ENCODE measurements at places on chromosomes 2 and 18. TPM values are rescaled to one million over a fixed set of nuclear protein-coding genes. Genes with fewer than 3 reads are reported as not detected.

- DNase-seq, result no peak
These were observed 89.7 kb downstream of the POLE4 start for GRCh38 chr2:75047992-75048625.

The GMCL1 gene
- total RNA-seq, result 16.2 TPM

DNA sequence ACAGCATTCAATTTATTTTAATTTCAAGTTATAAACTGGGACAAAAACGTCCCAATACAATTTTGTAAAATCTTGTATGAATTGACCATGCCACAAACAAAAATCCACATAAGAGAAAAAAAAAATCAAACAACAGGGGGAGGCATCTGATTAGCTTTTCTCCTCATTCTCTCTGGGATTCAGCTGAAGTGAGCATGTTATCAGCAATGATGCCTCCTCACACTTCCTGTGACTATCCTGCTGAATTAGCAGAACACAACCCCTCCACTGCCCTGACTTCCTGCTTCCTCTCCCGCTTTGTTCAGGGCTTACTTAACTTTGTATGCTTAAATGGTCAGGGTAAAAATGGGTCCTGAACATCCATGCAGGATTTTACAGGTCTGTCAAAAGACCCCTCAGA, 132.2 kb upstream of the ITGB6 start:
- no peak for DNase-seq

GRCh38 chr2:176122683-176123410, at the start of gene HOXD9:
TSS of gene HOXD9 (plus strand) at chr2:176122719. CDS start at chr2:176122769, 50 bp downstream.
- DNase-seq, result peak; percentile 25
